ENCODE measurements at places on chromosomes 3 and 15.

DNA sequence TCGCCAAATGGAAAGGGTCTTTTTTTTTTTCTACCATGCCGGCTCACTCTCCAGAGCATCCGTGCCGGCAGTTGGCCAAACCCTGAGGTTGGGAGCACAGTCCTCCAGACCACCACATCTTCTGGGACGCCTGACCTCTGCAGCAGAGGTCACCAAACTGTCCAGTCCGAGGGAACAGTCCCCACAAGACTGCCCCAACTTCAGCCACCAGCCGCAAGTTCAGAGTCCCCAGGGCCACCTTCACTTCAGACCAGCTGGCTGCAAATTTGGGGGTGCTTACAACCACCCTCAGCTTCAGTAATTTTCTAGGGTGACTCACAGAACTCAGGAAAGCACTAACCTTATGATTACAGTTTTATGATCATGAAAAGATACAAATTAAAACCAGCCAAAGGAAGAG is 28.9 kb downstream of the PLA2G4D start:
- no peak for DNase-seq

DNA sequence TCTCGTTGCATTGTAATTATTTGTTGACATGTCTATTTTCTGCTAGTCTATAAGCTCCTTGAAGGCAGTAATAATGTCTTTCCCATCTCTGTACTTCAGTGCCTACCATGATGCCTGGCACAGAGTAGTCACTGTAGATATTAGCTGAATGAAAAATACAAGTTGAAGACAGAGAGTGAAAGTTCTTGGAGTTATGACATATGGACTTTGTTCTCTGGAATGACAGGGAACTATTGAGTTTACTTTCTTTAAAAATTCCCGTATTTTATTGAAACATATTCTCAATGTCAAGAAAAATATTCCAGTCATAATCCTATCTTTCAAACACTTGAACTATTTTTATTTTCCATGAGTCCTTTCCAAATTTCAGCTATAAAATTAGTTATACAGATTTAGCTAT is 3.0 kb downstream of the BLM start:
- no peak for DNase-seq

- DNase-seq, result no peak
These were observed 283.1 kb downstream of the NFKBIZ start for GRCh38 chr3:102132370-102132769.

DNA sequence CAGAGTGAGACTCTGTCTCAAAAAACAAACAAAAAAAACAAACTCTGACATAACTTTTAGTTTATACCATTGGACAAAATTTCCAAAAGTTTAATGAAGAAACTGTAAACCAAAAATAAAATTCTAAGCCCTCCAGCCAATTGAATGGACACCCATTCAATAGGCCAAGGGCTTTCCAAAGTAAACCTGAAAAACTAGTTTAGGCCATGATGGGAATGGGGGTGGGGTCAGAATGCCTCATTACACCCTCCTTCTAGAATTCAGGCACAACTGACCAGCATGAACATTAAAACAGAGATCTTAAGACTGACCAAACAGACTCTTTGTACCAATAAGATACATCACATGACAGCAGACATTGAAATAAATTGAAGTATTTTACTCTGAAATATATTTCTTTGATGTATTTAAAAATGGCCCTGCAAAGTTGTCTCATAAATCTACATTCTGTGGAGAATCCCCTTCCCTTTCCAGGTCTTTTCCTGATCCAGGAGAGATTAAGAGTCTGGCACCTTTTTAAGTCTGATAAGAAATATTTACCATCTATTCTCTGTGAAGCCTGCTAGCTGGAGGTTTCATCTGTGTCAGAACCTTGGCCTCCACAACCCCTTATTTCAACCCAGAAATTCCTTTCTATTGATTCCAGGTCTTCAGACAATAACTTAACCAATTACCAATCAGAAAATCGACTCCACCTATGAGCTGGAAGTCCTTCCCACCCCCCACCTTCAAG is 15.7 kb downstream of the THOC7 start:
- no peak for DNase-seq

DNA sequence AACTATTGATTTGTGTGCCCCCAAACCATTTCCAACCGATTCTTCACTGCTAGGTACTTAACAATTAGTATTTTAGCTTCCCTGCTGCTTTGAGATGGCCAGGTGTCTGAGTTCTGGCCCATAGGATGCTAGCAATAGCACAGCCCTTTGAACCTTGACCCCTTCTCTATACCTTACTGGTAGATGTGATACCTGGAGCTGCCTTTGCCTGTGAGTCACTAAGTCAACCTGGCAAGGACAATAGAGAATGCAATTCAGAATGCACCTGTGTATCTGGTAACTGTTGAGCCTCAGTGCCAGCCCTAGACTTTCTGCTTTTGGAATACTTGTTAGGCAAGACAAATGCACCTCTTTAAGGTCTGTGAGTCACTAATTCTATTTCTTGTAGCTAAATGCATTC is 467.4 kb downstream of the GRM7 start:
- no peak for DNase-seq
